Gastrocnemius medialis (tissue), 4 donors: ENCODE measurements at places on chromosomes 6 and 20. TPM values are rescaled to one million over a fixed set of nuclear protein-coding genes. Genes with fewer than 3 reads are reported as not detected.

ERVFRD-1 gene
- total RNA-seq: not detected

HLA-E gene
- total RNA-seq: 248 TPM

- DNase-seq: no peak
- no peak overlapping the region for H3K27ac ChIP-seq
Observed at GRCh38 chr6:25579902-25580495, 72.0 kb upstream of the SCGN start.

GRCh38 chr6:161152907-161153662 lies 120.8 kb downstream of the AGPAT4 start:
- no peaks in the 10 kb centered on the region for H3K36me3 ChIP-seq
- no peaks in the 10 kb centered on the region for H3K27me3 ChIP-seq
- DNase-seq: no peak

GRCh38 chr20:49675368-49676151 lies 38.1 kb downstream of the B4GALT5 start:
- no peak overlapping the region for H3K4me3 ChIP-seq
- H3K4me1 ChIP-seq: peaks cover 96% of the 10 kb centered on the region
- peak overlapping the region; percentile 77 for H3K27ac ChIP-seq
- no peaks in the 10 kb centered on the region for H3K36me3 ChIP-seq

GRCh38 chr20:47484303-47484702 lies 17.4 kb upstream of the NCOA3 start:
- H3K27ac ChIP-seq: no peak overlapping the region
- no peak overlapping the region for H3K4me3 ChIP-seq
- DNase-seq: no peak
